Gastroesophageal sphincter (tissue), 4 donors: ENCODE measurements at places on chromosomes 5 and 9.

GRCh38 chr5:132506094-132506692 lies 15.6 kb upstream of the IRF1 start:
- ATAC-seq: peak; percentile 81

GRCh38 chr5:127076315-127077129 lies 3.2 kb upstream of the C5orf63 start:
- peak; percentile 25 for ATAC-seq

DNA sequence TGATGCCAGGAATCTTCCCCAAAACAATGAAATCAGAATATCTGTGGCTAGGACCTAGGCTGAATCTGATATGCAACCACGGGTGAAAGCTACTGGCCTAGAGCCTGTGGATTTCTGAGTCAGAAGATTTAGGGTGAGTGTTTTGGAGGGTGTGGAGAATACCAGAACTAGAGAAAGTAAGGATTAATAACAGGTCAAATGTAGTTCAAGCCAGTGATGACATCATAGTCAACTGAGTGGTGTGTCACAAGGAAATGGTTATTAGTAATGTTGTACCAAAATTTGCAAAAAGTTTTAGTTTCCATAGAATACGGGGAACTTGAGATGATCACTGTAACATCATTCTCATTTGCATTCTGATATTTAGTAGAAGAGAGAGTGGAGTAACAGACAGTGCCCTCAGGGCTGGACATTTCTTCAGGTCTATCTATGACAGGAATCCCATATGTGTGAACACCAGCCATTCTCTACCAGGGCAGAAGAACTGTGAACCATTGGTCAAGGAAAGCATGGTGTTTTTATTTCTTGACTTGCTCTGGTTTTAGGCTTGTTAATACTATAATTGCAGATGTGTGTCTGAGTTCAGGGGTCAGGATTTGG lies 3.7 kb downstream of the GALNT12 start:
- ATAC-seq: peak; percentile 57

DNA sequence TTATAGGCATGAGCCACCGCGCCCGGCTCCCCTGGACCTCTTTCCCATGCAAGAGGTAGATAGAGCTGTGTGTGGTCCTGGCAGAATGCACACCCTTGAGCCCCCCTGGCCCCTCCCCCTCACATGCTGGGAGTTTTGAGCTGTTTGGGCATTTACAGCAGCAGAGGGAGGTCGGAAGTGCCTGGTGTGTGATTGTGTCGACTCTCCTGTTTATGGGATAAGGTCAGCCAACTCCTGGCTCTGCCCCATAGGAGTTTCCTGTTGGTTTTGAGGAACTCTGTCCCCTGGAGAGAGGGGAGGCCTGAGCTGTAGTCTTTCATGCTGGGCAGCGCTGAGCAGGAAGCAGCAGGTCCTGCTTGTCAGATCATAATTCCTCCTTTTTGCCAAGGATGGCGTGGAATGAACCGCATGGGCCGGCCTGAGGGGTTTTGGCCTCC lies 6.0 kb downstream of the LRRC8A start:
- ATAC-seq: no peak

DNA sequence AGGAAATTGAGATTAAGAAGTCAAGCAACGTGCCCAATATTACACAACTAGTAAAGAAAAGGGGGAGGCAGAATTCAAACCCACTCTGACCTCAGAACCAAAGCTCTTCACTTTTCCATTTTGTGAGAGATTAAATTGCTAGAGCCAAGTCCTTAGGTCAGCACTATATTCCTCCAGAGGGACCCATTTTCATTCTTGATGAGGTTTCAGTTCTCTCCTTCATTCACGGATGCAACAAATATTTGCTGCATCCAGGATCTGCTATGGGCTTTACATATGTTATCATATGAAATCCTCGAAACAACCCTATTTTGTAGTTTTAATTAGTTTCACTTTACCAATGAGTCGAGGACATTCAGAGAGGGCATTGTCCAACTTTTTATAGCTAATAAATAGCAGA lies 239.2 kb downstream of the EFNA5 start:
- no peak for ATAC-seq

- peak; percentile 58 for ATAC-seq
These were observed 12.3 kb downstream of the TLE4 start for GRCh38 chr9:79583952-79584654.
